Breast epithelium (tissue), 4 donors: ENCODE measurements at places on chromosomes 1 and 21. TPM values are rescaled to one million over a fixed set of nuclear protein-coding genes. Genes with fewer than 3 reads are reported as not detected.

DNA sequence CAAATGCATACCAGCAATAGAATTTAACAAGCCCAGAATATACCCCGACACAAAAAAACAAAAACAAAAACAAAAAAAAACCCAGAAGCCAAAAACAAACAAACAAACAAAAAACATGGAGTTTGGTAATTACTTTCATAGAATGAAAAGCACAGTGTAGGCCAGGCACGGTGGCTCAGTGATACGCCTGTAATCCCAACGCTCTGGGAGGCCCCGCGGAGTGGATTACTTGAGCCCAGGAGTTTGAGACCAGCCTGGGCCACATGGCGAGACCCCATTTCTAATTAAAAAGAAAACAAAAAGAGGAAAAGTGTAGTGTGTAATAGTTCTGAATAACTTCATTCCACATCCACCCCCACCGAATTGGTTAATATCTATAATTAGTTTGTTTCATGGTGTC, 1265.7 kb downstream of the NCAM2 start:
- DNase-seq: no peak

DNA sequence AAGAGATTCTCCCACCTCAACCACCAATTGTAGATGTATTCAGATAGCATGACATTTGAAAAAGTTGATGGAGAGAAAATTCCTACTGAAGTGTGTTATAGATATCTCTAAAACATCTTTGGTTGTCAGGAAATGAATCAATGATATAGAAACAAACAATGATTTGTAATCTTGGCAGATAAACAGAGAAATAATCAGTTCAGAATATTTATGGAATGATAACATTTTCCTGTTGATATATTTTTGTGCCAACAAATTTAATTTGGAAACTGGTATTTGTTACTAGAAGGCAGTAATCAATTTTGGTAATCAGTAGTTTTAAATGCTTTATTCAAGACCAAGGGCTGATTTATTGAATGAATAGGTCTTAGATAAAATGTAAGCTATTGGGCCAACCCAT, 695.6 kb downstream of the USP25 start:
- no peak for DNase-seq

DNA sequence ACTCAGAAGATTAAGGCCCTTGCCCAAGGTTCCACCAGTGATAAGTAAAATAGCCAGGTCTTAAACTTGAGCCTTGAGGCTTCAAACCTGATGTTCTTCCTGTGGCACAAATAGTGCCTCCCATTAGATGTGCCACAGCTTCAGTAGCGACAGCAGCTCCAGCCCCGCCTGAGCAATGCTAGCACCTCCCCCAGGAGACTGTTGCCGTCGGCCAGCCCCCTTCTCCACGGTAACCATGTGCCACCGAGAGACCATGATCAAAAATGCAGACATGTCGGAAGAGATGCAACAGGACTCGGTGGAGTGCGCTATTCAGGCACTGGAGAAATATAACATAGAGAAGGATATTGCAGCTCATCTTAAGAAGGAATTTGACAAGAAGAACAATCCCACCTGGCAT, 32.2 kb downstream of the KLHDC7A start:
- no peak for DNase-seq

Gene KIRREL1
- 26.1 TPM for total RNA-seq

- no peak for DNase-seq
Measured at GRCh38 chr1:221431068-221431651, 310.7 kb downstream of the DUSP10 start.

- DNase-seq: no peak
Measured at GRCh38 chr1:35605867-35606182, 32.7 kb downstream of the TFAP2E start.

GRCh38 chr1:209858561-209859103, 30.9 kb downstream of the UTP25 start:
- DNase-seq: no peak

GRCh38 chr1:156767879-156768604, 707 bp downstream of the PRCC start:
- peak; percentile 28 for DNase-seq

DNA sequence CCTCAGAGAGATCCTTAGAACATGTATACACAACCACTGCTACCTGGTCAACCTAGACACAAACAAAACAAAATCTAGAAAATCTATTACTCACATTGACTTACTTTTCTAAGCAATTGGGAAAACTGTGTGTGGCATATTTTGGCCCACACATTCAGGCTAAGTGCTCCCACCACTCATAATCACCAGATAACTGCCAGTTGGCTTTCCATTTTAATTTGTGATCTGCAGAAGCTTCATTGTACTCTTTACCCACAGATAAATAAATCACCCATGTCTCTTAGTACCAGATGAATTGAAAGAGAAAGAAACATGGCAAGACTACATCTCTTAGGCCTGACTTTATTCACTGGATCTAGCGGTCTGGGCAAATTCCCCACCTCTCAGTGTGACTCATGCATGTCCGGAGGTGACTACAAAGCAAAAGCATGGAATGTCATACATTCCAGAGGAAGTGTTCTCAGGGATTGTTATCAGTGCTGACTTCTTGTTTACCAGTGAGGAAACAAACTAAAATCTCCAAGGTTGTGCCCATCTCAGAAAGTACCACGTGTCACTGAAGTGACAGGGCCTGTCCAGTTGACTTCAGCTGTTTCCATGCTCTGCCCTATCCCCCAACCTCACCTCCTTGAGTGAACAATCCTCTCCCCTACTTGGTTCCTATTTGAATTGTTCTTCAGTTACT, 52.4 kb upstream of the BCL10 start:
- no peak for DNase-seq

Gene NCF2
- 45.0 TPM for total RNA-seq

Gene GBP7
- total RNA-seq: not detected

Gene OR6N1
- total RNA-seq: not detected

DNA sequence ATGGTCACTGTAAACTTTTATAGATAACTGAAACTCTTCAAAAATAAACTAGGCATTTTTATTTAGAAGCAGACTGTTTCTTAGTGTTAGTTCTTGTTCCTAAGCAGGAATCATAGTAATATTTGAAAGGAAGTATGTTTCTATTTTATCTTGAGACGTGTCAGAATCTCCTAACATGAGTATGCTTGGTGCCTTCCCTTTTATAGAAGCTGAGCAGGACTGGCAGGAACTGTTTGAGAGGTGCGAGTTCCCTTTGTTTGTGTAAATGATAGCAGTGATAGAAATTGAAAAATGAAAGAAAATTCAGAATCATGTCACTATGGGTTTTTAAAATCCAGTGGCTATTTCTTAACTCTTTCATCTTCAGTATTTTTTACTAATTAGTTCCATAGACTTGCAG, 56.9 kb downstream of the LRRC8D start:
- DNase-seq: no peak

Gene RNU1-3
- under 0.01 TPM for total RNA-seq

- DNase-seq: no peak
Measured at GRCh38 chr1:214331827-214332423, 51.0 kb downstream of the SMYD2 start.

GRCh38 chr1:37602750-37603694, 7.3 kb upstream of the GNL2 start:
- DNase-seq: no peak

DNA sequence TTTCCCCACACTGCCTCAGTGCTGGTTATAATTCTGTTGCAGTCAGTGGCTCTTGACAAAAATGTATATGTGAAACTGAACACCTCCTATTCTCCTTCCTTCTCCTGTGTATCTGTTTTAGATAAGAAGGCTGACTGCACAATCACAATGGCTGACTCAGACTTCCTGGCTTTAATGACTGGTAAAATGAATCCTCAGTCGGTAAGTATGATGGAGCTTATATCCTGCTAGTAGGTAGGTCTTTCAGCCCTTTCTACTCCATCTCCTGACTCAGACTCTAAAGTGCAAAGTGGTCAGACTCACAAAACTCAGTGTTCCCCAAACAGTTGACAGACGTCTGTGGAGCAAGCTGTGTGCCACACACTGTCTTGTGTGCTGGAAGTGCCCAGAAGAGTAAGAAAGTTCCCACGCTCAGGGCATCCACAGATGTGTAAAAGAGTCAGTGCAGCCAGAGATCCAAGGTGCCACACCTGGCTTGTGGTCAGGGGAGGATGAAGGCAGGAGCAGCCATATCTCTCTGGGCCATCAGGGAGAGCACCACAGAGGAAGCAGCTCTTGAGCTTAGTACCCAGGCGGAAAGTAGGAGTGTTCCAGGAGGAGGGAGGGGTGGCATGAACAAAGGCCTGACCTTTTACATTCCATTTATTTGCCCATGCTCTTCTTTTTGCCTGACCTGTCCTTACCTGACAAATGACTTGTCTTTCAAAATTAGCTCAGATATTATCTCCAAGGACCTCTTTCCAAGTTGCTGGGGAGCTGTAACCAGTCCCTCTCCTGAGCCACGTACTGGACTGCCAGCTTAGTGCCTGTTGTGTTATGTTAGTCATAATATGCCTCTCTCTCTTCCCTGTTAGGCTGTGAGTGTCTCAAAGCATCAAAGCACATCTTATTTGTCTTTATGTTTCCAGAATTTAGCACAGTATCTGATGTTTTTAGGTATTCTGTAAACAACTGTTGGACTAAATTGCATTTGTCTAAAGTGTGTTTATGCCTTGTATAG, 14.0 kb upstream of the PODN start:
- DNase-seq: no peak

GRCh38 chr1:116556289-116557006, 14.4 kb downstream of the CD58 start:
- peak; percentile 19 for DNase-seq

- DNase-seq: peak; percentile 94
Measured at GRCh38 chr1:230104395-230105244, 37.6 kb downstream of the GALNT2 start.

DNA sequence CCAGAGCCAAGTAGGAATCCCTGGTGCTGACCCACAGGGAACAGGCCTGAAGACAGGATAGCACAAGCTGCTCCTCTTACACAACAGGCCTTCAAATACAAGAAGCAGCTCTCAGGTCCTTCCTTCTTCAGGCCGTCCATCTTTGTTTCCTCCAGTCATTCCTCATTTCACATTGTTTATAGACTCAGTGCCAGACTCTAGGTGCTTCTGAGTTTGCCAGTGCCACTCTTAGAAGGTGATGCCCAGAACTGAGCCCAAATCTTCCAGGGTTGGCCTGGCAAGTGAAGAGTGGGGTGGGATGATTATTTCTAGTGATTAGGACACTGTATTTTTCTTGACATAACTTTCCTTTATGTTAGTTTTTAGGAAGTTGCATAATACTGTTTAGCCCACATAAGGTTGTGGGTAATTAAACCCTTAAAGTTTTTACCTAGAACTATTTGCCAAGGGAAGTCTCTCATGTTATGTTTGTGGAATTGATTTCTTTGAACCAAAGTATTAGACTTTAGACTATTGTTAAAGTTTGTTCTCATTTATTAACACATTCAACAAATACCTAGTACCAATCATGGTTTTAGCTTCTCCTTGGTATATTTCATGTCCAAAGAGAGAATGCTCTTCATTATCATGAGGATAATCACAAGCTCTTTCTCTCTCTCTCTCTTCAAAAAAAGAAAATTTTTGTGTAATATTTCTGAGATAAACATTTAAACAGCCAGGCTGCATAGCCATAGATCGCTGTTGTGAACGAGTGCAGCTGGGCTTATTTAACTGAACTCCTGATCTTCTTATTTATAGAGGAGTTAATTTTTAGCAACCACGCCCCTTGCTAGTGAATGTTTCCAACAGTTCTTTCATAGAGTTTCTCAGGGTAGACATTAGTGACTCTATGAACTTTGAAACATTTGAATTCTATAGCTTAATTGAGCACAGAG, 47.7 kb downstream of the PGM1 start:
- DNase-seq: no peak

Gene TRIM58
- total RNA-seq: 0.32 TPM

DNA sequence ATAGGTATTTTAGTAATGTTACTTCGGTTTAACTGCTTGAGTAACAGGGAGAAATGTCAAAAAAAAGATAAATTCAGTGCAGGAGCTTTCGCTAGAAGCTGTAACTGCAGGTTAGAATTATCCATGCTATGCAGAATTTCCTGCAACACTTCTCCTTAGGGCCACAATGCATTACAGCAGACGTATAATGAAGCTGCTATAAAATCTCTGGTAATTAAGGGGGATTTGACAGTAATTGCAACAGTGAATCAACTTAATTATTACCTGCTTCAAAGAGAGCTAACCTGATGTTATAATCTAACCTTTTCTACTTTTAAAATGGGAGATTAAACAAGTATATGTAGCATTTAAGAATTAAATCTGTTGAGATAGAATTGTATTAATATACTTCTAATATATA, 92.6 kb downstream of the ATG4C start:
- DNase-seq: no peak

DNA sequence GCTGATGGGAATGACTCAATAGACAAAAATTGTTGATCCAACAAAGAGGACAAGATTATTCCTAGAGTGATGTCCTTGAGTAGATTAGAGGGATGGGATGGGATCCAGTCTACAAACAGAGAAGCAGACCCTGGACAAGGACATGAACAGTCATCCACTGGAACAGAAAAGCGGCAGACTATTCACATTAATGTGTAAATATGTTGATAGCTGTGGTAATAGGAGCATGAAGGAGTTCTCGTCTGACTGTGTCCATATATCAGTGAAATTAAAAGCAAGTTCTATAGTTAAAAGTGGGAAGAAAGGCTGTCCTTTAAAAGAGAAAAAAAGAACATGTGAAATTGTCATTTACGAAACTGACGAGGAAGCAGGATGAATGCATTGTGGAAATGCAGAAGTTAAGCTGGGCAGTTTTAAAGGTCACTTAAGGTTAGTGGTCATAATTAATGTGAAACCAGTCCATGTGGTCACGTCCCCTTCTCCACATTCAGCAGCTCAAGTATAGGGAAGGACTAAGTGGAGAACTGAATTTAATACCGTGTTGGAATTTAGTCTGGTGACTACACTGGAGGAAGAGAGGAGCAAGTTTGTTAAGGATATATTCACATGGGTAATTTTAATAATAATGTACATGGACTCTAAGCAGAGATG, 62.1 kb downstream of the PIK3R3 start:
- no peak for DNase-seq

DNA sequence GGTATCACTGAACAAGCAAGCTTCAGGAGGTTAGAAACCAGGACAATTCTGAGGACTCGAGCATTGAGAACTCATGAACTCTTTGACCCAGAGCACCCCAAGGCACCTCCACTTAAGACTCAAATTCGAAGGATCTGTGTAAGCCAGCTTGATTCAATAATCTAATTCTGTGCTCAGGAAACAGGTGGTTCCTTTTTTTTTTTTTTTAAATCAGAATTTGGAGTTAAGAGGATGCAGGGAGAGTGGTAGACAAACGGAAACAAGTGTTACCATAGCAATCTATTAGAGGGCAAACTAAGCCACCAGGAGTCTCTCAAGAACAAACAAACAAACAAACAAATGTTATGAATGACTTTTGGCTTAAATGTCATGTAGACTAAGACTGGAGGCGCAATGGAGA, 53.8 kb upstream of the DPH5 start:
- no peak for DNase-seq

Gene TRIM17
- 9.5 TPM for total RNA-seq

GRCh38 chr1:89633800-89634625, 1.1 kb downstream of the LRRC8C start:
- peak; percentile 22 for DNase-seq

Gene MFAP2
- total RNA-seq: 10.8 TPM

- no peak for DNase-seq
Measured at GRCh38 chr1:66350001-66350547, 183.9 kb upstream of the SGIP1 start.
